ENCODE measurements at places on chromosomes 1 and 21.
A peak's percentile ranks its signal among the peaks of the same experiment; 100 is the strongest.

DNA sequence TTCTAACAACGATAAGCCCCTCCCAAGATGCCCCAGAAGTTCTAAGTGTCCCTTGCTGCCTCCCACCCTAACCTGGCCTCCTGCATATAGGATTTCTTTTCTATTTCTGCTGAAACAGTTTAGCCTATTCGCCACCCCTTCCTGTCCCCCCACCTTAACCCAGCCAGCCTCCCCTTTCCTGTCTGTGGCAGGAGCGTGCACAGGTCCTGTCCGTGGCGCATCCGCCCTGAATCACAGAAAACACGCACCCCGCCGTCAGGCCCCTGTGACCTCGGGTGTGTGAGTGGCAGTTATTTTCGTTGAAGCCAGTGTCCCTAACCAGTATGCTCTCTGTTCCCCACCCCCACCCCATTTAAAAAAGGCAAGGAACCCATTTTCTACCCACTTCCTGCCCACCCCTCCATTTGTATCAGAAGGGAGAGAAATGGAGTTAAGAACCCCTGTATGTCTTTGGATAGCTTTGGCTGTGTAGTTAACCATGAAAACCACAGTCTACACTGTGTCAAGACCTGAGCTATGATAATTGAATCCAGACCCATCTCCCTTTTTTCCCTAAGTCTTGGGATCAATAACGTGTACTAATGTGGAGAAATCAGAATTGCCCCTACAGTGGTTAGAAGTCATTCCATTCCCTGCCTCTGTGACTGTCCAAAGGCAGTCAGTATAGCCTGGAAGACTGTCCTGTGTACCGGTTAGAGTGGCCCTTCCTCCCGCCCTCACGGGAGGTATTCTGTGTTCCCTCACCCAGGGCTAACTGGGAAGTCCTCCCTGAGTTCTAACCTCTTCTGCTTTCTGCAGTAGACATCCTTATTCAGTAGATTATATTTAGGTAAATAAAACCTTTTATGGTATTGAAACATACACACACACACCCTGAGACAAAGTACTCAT, 1.8 kb downstream of the PLEKHO1 start:
- DNase-seq: no peak

- no peak for DNase-seq
These were observed 2.1 kb downstream of the SH3BGRL3 start for GRCh38 chr1:26281971-26282370.

DNA sequence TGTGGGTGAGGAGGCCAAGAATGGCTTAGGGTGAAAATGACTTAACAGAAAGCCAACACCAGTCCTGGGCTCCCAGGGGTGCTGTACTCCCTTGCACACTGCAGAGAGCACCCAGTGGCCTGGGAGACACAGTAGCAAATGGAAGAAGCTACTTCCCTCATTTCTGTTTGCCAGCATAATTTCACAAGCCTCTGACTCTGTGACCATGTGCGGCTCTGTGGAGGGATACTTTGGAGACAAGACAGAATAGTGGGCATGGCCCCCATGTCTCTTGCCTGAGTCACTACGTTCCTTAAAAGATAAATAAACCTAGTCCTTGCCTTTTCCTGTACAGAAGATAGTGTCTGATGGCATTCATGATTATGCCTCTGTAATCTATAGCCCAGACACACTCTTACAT, 38.1 kb downstream of the TRIM62 start:
- DNase-seq: no peak

DNA sequence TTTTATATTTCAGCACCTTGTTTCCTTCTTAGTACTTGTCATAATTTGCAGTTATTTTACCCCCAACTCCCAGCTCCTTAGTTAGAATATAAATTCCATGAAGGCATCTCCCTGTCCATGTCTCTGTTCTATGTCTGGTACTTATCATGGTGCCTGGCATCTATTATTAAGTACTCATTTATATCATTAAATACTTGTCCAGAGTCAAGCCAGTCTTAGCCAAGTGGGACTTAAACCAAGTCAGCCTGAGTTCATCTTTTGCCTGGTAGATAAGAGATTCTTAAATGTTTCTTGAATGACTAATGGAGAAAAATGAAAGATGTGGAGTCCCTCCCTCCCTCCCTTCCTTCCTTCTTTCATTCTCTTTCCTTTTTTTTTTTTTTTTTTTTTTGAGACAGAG, 9.4 kb downstream of the SLC25A44 start:
- DNase-seq: no peak

GRCh38 chr1:240516069-240516468, 95.9 kb downstream of the GREM2 start:
- no peak for DNase-seq

DNA sequence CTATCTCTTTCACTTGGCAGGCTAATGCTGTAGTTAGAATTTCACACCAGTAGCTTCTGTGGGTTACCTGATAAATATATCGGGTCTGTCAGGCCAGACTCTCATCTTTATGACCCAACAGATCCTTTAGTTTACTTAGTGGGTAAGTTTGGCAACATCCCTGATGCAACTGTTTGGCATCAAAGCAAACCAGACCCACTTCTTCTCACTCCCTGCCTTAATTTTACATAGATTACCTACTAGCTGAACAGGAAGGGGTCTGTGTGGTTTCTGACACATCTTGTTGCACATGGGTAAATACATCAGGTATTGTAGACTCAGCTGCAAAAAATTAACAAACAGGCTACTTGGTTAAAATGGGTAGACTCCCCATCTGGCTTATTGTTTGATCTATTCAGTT, 3.2 kb upstream of the GUK1 start:
- DNase-seq: no peak

GRCh38 chr1:203381151-203381751, 30.3 kb upstream of the FMOD start:
- DNase-seq: no peak

- peak; percentile 58 for DNase-seq
These were observed 12.5 kb upstream of the SARS1 start for GRCh38 chr1:109201123-109201703.

DNA sequence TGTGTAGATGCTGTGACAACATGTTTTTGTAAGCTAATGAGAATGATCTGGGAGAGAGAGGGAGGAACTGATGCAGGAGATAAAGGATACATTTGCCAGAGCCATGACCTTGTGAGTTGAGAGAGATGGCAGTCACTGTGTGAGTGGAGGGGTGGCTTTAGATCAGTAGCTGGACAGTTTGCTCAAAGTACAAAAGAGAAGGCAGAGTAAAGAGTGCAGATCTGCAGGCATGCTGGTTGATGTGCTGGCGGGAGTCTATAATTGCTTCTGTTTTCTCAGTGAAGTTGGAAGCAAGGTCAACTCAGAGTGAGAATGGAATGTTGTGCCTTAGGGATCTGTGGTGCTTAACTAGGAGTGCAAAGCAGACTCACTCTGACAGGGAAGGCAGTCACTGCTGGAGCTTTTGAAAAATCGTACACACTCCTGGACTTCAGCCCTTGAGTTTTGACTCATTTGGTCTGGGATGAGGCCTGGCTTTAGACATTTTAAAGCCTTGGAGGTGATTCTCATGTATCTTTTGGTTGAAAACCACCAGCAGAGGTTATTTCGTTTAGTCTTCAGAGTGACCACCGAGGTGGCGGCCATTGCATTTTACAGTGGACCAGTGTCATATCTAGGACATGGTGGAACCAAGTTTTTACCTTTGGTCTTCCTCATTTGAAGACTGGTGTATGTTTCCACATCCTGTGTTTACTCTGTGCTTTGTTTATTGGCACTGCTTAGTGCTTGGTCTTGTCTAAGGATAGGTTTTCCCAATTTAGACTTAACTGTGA, 49.6 kb downstream of the MTR start:
- no peak for DNase-seq
